Mononuclear cell (primary cell): ENCODE measurements at places on chromosomes 13 and 19. TPM values are rescaled to one million over a fixed set of nuclear protein-coding genes. Genes with fewer than 3 reads are reported as not detected.

The TMEM255B gene
- total RNA-seq = 0.84 TPM

The KLK15 gene
- not detected for total RNA-seq

The GPR12 gene
- not detected for total RNA-seq

The COX6B1 gene
- total RNA-seq = 219 TPM

The NLRP11 gene
- under 0.01 TPM for total RNA-seq

The TNNI3 gene
- not detected for total RNA-seq
